ENCODE measurements at places on chromosomes 13 and 19.

GRCh38 chr13:99250982-99251825 lies 7.0 kb downstream of the GPR18 start:
- DNase-seq: no peak

DNA sequence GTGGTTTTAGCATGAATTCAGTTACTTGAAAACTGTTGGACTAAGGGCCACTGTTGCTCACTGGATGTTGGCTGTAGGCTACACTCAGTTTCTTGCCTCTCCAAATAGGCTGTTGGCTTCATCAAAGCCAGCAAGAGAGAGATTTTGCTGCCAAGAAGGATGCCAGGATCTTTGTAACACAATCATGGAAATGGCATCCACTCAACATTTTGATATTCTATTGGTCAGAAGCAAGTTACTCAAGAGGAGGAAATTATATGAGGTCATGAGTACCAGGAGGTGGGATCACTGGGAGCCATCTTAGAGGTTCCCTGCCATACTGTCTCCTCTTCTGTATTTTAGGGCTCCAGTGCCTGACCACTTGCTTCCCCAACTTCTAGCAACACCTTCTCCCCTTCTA lies 30.6 kb downstream of the SYDE1 start:
- DNase-seq: no peak

DNA sequence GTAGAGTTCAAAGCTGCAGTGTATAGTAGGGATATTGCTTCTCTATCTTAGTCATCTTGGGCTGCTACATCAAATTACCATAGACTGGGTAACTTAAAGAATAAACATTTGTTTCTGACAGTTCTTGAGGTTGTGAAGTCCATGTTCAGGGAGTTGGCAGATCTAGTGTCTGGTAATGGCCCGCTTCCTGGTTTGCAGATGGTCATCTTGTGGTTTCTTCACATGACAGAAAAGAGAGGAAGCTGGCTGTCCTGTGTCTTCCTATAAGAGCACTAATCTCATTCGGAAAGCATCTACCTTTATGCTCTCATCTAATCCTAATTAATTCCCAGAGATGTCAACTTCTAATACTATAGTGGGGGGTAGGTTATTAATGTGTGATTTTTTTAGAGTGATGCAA lies 6.2 kb downstream of the ZNF763 start:
- no peak for DNase-seq

DNA sequence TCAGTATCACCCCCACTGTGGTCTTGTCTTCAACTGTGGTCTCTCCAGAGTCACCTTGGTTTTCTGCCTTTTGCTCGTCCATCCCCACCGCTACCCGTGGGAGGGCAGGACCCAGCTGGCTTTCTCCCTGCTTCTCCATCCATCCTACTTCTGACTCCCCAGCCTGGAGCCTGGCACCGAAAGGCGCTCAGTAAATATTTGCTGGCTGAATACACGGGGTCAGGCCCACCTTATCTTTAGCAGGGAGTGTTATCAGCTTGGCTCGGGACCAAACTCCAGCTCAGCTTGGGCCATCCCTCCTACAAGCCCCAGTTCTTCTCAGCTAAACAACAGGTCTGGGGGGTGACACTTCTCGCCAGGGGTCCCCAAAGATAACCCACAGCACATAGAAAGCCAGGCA lies 62.0 kb upstream of the KLF2 start:
- DNase-seq: peak; percentile 40

- DNase-seq: no peak
These were observed 185.6 kb upstream of the STARD13 start for GRCh38 chr13:33471204-33471603.
